ENCODE measurements at places on chromosomes 16 and 17.

DNA sequence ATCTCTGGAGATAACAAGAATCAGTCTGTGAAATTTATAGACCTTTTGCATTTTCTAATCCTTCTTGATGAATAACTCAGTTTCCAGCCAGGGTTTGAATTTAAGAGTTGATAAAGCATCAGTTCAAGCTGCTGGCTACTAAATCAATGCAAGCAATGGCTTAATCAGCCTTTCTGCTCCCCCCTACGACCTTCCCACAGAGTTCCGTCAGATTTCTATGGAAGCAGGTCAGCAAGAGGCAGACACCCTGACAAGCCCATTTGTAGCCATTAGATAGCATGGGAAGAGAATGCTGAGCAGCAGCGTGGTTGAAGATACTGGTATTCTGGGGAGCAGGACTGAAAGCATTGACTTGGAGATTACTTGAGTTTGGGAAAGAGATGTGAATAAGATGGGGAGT is 868.1 kb downstream of the KCNJ2 start:
- no peak for DNase-seq

DNA sequence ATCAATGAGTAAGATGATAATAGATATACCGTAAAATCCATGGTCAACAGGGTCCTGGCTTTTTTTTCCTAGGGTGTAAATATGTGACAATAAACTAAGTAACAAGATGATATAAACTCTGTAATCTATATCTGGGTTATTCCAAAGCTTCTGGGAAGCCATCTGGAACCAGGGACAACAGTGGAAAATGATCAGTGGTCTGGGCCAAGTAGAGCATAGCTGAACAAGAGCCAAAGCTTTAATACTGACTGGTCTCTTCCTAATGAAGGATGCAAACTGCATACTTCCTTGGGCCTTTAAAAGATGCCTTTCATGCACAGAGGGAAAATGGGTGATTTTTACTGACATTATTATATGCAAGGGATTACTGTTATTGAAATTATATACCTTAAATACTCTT is 8.9 kb downstream of the CA10 start:
- no peak for DNase-seq

DNA sequence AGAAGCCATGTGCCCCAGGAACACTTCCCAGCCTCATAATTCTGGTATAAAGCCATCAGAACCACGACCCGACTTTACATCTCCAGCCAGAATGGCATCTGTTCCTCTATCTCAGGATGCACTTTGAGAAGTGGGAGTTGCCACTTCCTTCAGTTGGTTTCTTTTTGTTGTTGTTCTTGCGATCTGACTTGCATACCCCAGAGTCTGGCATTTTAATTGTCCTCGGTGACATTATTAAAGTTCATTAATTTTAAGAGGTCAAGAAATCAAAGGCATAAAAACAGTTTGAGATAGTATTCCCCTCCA is 13.5 kb downstream of the MARCHF10 start:
- DNase-seq, result no peak

DNA sequence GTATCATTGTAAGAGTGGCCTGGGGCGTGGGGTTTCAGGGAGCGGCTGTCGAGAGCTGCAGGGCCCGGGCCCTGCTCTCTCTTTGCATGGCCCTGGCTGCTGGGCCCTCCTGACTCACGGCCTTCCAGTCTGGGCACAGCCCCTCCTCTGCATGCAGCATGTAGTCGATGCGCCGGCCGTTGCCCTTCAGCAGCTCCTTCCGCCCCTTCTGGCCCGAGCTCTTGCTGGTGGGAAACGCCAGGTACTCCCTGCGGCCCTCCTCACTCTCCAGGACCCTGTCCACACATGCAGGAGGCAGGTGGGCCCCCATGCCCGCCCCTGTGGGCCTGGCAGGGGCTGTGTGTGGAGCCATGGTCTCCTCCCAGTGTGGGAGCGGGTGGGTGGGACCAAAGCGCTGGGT is 50.7 kb downstream of the PRMT7 start:
- no peak for DNase-seq

GRCh38 chr16:2512735-2513404 is 882 bp upstream of the ATP6V0C start:
- DNase-seq, result no peak

DNA sequence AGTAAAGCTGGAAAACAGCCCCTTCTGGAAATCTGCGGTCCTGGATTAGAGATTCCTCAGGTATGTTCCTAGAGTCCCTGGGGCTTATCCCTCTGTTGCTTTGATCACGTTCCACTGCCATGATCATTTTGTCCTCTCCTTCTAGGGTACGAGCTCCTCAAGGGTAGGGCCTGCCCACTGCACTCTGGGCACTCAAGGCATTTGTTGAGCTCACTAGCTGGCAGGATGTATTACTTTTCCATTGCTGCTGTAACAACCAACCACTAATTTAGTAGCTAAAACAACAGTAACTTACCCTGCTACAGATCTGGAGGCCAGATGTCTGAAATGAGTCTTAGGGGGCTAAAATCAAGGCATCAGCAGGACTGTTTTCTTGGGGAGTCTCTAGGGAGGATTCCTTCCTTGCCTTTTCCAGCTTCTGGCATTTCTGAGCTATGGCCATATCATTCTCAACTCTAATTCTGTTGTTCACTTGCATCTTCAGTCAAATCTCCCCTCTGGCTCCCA is 65.7 kb downstream of the ARSG start:
- DNase-seq, result no peak

GRCh38 chr17:74271281-74271680 is 2.8 kb upstream of the DNAI2 start:
- DNase-seq, result no peak

DNA sequence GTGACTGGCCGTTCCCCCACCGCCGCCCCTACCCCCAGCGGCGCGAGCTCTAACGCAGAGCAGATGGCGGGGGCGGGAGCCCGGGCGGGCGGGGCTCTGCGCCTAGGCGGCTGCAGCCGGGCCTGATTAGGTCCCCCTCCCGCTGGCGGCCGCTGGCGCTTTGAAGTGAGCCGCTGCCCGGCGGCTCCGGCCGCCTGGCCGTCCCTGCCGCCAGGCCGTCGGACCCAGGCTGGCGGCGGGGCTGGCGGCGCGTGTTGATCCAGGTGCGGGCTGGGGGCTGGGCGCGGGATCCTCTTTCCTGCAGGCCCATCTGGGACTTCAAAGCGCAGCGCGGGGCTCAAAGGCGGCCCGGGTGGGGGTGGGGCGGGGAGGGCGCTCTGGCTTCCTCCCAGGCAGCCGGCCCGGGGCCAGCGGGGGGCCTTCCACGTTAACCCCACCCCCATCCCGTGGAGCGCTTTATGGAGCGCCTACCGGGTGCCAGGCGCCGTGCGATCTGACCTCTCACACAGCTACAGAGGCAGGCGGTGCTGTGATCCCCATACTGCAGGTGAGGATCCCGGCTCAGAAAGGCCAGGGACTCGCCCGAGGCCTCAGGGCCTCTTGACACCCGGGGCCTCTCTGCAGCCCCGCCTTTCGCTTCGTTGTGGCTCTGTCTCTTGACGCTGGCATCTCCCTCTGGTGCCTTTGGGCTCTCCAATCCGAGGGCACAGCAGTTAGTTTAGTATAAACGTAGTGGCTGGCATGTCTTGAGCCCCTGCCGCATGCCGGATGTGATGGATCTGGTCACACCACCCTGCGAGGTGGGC is 80.0 kb upstream of the NKD1 start:
- no peak for DNase-seq

DNA sequence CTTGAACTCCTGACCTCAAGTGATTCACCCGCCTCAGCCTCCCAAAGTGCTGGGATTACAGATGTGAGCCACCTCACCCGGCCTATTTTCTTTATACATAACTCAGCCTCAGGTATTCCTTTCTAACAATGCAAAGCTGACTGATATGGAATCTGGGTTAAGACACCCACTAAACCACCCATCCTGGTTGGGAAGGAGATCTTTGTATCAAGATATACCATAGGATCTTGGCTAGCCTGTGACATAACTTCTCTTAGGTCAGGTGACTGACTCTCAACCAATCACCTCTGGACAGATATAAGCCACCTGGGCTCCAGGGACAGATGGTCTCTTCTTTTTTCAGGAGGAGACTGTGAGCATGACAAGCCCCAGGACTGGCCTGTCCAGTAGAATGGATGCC is 51.2 kb upstream of the NKD1 start:
- DNase-seq, result no peak

- DNase-seq, result no peak
Measured at GRCh38 chr17:22512997-22513538, 820.7 kb downstream of the KCNJ18 start.

DNA sequence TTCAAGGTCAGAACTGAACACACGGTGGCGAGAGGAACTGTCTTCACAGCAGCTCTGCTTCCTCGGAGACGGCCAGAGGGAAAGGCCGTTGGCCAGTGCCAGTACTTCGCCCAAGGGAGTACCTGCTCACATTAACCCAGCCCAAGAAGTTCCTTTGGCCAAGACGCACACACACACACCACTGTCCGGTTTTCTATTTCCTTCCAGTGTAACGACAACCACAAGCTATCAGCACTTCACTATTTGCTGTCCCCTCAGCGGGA is 744 bp upstream of the GGNBP2 start:
- DNase-seq, result peak; percentile 33

GRCh38 chr16:24820522-24820921 is 25.2 kb upstream of the SLC5A11 start:
- no peak for DNase-seq

DNA sequence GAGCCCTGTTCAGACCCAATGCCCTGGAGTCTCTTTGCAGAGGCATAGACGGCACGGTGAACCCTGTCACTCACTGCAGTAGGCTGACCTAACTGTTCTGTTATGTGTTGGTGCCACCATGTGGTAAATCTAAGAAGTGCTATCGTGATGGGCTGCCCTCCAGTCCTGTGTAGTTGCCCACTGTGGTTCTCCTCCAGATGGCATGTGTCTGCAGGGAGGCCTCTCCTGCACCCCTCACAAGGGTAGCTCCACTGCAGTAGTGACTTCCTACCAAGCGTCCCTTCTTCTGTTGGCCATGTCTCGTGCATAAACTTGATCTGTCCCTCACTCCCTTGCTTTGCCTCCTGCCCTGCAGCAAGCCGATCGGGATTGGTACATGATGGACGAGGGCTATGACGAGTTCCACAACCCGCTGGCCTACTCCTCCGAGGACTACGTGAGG is 5.8 kb downstream of the DHX38 start:
- DNase-seq, result peak; percentile 32

GRCh38 chr16:87107201-87107600 is 210.0 kb downstream of the C16orf95 start:
- no peak for DNase-seq

DNA sequence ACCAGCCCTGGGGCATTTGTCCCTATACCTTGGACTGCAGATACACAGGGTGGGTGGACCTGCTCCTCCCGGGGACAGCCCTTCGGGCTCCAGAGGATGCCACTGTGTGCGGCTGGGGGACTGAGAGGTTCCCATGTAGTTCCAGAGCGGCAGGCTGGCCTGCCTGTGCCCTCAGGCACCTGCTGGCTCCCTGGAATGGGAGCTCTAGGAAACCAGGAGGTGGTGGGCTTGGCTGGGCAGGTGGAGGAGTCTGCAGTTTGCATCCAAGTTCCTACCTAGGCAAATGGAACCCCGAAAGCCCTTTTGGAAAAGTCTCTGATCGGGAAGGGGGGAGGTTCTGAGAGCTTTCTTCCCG is 982 bp downstream of the DBNDD1 start:
- DNase-seq, result no peak

DNA sequence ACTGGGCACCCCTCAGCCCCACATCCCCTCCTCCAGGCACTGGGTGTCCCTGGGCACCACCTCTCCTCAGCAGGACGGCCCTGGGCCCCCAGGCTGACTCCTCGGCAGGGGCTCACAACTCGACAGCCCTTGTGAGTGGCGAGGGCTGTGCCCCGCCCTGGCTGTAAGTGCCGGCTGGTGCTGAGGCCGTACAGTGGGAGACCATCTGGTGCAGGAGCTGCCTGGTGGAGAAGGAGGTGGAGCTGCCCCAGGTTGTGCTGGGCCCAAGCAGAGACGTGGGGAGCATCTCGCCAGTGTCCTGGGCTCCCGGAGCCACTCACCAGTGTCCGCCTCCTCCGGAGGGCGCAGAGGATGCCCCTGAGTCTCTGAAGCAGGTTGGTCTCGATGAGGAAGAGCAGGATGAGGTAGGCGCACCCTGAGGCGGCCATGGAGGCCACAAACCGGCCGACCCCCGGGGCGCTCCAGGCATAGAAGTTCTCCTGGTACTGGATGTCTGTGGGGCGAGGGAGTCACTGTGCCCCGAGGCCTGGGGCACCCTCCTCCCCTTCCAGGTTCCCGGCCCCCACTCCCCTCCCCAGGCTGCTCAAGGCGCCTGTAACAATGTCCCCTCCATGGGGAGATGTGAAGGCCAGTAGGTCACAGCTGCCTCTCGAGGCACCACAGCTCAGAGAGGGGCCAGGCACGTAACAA is 15.1 kb upstream of the RNPS1 start:
- no peak for DNase-seq

DNA sequence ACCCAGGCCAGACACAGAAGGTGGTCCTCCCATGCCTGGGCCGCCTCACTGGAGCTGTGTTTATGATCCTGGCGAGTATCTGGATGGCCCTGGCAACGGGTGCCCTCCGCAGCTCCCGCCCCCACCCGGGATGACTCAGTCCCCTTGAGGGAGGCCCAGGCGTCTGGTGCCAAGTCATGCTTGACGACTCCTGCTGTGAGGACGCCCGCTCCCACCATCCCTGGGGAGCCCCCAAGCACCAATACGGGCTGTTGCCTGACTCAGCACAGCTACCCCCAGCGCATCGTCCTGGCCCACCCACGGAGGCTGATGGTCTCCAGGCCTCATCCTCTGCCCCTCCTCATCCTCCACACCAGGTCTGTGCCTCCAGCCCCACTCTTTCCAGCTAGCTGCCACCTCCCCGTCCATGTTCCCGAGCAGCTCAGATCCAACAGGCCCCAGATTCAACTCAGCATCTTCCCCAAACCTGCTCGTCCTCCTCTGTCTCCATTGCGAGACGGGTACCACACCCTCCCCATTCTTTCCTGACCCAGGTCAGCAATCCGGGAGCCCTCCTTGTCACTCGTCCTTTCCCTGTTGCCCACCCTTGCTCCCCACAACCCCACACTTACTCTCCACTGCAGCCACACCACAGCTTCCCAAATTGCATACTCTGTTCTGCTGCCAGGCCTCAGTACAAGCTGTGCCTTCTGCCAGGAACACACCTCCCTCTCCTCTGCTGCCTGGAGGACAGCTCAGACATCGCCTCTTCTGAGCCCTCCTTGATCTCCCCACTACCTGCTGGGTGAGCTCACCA is 2.6 kb downstream of the CAMKK1 start:
- DNase-seq, result no peak

DNA sequence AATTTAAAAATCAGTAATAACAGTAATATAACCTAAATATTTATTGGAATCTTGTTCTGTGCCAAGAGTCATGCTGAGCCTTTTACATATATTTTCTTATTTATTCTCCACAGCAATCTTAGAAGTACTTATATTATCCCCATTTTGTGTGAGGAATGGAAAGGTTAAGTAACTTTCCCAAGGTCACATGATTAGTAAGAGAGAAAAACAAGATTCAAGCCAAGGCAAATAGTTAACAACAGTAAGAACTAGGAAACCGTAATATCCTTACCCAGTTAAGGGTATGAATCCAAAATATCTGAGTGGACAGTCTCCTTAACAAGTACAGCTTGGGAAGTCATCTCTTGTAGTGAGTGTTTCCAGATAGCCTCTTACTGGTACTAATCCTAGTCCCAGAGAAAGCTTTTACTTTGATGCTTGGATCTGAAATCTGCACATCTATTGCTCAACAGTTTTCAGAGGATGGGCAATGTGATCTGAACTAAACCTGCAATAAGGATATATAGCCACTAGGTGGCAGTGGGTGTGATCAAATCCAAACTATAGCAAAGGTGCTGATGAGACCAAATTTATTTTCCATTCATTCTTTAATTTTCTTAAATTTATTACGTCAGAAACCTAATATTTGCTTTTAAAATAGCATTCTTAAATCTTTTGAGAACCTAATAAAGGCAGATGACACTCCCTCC is 23.3 kb downstream of the SHISA6 start:
- DNase-seq, result no peak

- DNase-seq, result no peak
Measured at GRCh38 chr16:23110257-23110899, 38.9 kb downstream of the USP31 start.
